NCI-H1436 treated with DMSO at 0.1 percent for 48 hours (cell line): ENCODE measurements at places on chromosomes 1 and 21.

DNA sequence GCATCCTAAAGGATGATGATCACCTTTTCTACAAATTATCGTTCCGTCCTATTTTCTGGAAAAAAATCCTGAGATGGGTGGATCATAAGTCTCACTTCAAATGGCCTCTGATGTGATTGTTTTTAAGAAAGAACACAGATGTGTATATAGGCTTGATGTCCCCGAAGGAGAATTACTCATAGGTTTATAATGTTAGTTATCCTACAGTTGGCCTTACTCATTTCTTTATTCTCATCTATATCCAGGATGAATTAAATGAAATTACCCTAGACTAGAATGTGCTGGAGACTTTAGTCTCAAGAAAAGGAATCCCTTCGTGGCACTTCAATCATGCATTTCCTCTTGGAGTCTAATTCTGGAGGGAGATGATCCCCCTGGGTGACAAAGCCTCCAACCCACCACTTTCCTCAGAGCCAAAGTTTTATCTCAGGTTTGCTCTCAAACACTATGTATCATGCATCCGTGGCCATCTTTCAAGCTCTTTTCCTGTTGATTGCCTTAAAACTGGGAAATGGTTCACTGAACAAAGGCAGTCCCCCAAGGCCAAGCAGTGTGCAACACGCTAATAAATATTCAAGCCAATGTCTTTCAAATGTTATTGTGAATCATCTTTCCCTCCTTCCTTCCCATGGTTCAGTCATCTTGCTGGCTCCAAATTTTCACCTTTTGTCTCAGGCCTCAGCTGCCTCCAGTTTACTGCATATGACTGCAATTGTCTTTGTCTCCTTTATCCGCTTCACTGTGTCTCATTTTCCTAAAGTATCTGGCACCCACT is 32.5 kb upstream of the SMYD2 start:
- no peak for DNase-seq

- DNase-seq, result no peak
These were observed 45.7 kb downstream of the MAP3K21 start for GRCh38 chr1:233373226-233373625.

DNA sequence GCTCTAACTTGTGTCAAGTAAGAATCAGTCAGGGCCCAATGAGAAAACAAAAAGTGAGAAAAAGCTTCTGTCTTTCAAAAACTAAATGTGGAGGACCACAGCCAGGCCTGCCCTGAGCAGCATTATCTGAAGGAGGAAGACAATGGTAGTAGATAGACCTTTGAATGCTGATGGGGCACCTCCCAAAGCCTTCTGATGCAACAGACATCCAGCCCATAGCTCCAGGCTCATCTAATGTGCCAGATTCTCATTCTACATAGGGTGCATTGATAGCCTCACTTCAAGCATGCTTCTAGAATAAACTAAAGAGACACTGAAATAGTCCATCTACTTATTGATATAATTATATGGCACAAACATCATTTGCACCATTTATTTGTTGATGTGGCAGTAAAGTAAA is 351.6 kb downstream of the HHIPL2 start:
- no peak for DNase-seq

DNA sequence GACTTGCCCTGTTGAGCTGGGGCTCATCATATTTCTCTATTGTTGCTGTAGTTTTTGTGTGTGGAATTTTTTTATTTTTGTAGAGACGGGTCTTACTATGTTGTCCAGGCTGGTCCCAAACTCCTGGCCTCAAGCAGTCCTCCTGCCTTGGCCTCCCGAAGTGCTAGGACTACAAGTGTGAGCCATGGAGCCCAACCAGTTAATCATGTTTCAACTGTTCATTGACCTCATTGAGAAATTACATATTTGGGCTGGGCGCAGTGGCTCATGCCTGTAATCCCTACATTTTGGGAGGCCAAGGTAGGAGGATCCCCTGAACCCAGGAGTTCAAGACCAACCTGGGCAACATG is 9.2 kb upstream of the PKNOX1 start:
- DNase-seq, result no peak

GRCh38 chr1:114618606-114619005 is 37.2 kb upstream of the BCAS2 start:
- no peak for DNase-seq

GRCh38 chr1:12065872-12066271 is 2.8 kb downstream of the TNFRSF8 start:
- no peak for DNase-seq

DNA sequence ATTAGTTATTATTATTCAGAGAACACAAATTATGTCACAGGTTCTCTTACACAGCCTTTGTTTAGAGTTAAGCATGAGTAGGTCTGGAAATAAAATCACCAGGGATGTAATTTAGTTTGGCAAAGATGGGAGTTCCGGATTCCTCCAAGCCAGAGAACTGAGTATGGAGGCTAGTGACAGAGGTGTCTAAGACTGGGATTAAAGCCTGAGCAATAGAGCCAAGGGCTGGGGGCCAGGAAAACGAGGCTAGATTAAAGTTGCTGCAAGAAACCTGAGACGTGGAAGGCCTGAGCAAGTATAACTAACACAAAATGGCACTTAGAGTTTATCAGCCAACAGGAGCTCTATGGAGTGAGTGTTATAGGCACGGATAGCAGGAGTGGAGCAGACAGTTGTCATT is 381.6 kb downstream of the SRGAP2C start:
- DNase-seq, result no peak

GRCh38 chr1:16618719-16619118 is 5.4 kb upstream of the NBPF1 start:
- no peak for DNase-seq

- DNase-seq, result peak; percentile 74
These were observed 67.8 kb downstream of the TOMM20 start for GRCh38 chr1:235060607-235061470.

DNA sequence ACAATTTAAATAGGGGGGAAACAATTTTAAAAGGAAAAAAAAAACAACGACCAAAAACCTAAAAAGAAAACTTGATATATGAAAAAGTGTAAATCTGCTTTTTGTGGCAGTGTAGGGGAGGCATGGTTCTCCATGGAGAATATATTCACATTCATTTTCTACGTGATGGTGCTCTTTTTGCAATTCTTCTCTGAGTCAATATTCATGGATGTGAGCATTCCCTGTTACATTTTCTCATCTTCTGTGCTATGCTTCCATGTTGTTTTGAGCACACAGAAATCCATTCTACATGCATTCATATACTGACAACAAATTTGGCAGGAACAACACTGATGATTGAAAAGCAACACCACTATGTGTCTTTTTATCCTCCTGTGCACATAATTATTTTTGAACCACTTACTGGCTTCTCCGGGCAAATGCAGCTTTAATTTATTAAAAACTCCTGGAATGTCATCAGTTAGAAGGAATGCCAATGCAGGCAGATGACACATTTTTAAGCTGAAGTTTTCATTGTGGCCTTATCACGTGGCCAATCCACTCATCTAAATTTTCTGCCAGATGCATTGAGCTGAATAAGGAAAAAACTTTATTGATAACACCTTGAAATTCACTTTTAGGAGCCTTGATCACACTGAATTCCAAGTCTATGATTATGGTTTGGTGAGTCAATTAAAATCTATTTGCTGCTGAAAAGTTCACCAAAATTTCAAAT is 590.6 kb downstream of the NUF2 start:
- no peak for DNase-seq

DNA sequence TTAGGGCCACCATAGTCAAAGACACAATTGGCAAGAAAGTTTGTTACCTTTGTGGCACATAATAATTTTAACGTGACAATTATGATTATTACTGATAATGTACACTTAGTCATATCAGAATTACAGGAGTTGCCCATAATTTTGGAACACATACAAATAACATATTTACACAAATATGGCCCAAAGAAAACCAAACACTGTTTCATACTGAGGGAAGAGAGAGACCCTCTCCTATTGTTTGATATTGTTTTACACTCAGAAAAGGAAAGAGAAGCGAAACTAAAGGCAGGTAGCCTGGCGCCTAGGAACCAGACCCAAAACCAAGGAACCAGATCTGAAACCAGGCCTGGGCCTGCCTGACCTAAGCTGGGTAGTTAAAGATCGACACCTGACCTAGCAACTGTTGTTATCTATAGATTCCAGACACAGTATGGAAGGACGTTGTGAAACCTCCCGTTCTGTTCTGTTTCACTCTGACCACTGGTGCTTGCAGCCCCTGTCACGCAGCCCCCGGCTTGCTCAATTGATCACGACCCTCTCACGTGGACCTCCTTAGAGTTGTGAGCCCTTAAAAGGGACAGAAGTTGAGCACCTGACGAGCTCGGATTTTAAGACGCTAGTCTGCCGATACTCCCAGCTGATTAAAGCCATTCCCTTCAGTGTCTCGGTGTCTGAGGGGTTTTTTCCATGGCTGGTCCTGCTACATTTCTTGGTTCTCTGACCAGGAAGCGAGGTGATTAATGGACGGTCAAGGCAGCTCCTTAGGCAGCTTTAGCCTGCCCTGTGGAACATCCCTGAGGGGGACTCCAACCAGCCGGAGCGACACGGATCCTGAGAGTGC is 27.9 kb downstream of the C1orf115 start:
- no peak for DNase-seq

DNA sequence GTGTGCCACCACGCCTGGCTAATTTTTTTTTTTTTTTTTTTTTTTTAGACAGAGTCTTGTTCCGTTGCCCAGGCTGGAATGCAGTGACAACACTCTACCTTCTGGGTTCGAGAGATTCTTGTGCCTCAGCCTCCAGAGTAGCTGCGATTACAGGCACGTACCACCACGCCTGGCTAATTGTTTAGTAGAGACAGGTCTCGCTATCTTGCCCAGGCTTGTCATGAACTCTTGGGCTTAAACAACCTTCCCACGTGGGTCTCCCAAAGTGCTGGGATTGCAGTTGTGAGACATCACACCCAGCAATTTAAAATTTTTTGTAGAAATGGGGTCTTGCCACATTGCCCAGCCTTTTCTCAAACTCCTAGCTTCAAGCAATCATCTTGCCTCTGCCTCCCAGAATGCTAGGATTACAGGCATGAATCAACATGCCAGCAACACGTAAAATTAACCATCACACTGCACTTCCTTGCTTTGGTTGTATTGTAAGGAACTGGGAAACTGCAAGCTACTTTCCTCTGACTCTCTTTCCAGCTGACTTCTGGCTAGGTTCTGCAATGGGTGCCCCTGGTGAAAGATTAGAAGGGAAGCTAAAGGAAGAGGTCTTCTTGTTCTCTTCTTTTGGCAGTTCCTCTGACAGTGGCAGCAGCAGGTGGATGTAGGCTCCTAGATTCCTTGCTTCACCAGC is 13.9 kb upstream of the IL6R start:
- no peak for DNase-seq

- no peak for DNase-seq
These were observed 169.8 kb downstream of the CYYR1 start for GRCh38 chr21:26403321-26403720.

DNA sequence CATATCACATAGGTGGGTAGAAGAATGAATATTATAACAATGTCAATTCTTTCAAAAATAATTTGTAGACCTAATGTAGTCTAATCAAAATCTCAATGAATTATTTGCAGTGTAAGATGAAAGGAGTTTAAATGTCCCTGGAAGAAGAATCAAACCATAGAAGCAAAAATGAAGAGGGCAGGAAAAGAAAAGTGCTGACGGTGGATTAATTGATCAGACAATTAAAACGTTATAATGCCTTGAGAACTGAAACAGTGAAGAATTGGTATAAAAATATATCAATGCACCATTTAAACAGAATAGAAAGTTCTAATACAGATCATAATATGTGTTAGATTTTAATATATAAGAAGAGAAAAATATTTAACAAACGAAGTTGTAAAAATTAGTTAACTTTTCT is 109.8 kb downstream of the TYW3 start:
- DNase-seq, result no peak

DNA sequence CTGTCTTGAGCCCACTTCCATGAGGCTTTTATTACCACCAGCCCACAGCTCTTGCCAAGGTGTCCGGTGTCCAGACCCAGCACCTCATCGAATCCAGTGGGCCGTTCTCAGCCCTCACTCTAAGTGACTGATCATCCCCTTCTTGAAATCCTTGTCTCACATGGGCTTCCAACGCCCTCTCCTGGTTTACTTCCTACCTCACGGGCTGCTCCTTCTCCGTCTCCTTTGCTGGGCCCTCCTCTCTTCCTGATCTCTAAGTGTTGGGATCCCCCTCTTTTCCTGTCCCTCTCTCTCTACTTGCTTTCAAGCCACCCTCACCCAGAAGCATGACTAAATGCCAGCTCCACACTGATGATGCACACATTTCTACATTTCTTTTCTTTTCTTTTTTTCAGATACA is 9.0 kb upstream of the RHBG start:
- no peak for DNase-seq

- no peak for DNase-seq
These were observed 303.7 kb upstream of the PLD5 start for GRCh38 chr1:242828199-242828598.

GRCh38 chr21:34031835-34032370 is 41.5 kb upstream of the MRPS6 start:
- DNase-seq, result no peak

DNA sequence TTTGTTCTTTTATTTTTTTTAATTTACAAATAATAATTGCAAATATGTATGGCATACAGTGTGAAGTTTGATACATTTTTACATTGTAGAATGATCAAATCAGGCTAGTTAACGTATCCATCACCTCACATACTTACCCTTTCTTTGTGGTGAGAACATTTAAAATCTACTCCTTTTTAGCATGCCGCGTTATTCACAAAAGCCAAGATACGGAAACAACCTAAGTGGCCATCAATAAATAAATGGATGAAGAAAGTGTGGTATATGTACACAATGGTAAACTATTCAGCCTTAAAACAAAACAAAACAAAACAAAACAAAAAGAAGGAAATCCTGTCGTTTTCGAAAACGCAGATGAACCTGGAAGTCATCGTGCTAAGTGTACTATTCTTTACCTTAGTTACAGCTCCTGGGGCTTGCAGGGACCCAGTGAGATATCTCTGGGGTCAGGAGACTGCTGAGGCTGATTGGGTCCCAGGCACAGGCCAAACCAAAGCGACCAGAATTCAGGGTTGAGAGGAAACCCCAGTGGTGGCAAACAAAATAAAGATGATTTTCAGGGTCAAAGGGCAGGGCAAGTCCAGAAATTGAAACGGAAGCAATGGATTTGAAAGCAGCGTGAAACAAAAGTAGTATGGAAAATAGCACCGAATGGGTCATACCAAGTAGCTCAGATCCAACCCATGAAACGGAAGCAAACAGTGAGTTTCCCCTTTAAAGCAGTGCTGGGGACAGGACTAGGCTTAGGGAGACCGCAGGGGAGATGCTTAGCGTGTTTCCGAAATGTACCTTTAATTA is 188.2 kb downstream of the PLPP3 start:
- no peak for DNase-seq

GRCh38 chr1:205568469-205569361 is 63.1 kb downstream of the ELK4 start:
- DNase-seq, result no peak
